Hematopoietic multipotent progenitor cell treated with erythropoietin and hydrocortisone succinate and interleukin-3 and kit ligand, for 17 days (in vitro differentiated cells): ENCODE measurements at places on chromosomes 4 and X.

- DNase-seq = no peak
Observed at GRCh38 chrX:51406688-51407519, 74.3 kb downstream of the NUDT10 start.

DNA sequence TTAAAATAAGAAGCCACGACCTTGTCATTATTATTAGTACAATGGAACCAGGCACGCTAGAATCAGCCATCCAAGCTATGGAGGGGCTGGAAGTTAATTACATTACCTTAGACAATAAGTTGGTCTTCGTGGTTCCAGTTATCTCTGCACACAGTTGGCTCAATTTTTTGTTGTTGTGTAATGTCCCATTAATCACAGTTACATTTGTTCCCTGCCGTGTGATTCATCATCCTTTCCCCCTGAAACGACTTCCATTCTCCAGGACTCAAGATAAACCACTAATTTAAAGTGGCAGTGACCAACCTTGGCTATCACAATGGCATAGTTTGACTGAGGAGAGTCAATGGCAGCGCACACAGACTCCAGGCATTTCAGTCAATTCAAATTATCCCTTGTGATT lies 905.0 kb downstream of the RAB28 start:
- no peak for DNase-seq

GRCh38 chrX:40153345-40154249 lies 55.8 kb upstream of the BCOR start:
- peak; percentile 41 for DNase-seq

GRCh38 chrX:123181233-123181914 lies 2.7 kb upstream of the GRIA3 start:
- no peak for DNase-seq

DNA sequence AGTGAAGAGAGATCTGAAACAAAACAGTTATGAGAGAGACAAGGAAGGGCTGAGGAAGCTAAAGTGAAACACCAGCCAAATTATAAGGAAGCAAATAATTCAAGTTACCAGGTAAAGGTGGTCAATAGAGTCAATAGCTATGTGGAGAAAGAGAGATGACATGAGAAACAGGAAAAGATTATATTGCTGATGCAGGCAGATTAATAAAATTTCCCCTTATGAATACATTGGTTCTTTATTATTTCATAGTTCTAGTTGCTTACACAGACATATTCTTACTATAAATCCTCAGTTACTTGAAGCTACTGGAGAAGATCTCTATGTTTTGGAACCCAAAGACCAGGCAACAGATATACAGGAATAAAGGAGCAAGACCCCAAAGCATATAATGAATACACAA lies 273.7 kb upstream of the CTSO start:
- DNase-seq = no peak

DNA sequence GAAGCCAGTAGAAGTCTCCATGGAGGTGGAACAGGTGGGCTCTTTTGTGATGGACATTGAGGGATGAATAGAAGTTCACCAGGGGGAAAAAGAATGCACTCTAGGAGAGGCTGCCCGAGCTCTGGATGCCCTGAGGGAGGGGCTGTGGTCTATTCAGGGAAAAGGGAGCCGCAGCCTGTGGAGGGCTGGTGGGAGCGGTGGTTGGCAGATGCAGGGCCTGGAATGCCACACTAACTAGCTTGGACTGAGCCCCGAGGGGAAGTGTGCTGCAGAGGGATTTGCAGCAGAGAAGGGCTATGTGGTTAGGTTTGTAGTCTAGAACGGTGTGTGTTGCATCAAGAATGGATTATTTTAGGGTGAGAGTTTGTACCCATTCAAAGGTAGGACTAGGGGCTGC lies 29.5 kb upstream of the PSAPL1 start:
- DNase-seq = no peak

DNA sequence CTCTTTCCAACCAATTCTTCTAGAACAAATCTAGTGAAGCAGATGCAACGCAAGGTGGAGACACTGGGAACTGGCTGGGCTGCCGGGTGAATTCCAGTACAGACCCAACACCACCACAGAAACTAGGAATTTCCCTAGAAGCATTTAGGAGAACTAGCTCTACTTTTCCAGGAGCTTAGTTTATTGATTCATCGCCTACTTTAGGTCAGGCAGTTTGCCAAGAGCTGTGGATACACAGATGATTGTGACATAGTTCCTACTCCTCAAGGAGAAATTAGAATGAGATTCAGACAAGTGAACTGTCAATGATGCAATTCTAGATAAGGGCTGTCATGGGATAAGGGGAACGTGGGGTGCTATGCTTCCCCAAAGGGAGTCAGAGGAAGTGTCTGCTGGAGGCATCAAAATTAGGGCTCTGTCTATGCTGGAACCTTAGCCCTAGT lies 350.0 kb downstream of the CAMK2D start:
- DNase-seq = no peak

- no peak for DNase-seq
Observed at GRCh38 chrX:71251466-71251973, 2.4 kb downstream of the ZMYM3 start.

GRCh38 chrX:153375571-153375970 lies 25.6 kb downstream of the PNMA6E start:
- no peak for DNase-seq

- no peak for DNase-seq
Observed at GRCh38 chr4:176838601-176839433, 46.1 kb upstream of the VEGFC start.

DNA sequence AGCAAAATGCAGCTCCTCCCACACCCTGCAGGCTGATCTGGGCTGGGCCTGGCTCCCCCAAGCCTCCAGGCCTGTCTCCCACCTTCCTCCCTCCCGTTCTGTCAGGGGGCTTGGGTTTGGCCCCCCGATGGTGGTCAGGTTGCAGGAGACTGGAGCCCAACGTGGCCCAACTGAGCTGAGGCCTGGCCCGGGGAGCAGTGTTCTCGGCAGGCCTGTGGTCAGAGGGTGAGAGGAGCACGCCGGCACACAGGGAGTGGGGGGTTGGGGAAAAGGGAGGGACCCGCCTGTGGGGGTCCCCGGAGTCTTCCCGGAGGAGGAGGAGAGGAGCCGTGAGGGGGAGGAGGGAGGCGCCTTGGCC lies 43.2 kb upstream of the NKX1-1 start:
- no peak for DNase-seq

- no peak for DNase-seq
Observed at GRCh38 chrX:11434607-11435006, 141.4 kb downstream of the AMELX start.

DNA sequence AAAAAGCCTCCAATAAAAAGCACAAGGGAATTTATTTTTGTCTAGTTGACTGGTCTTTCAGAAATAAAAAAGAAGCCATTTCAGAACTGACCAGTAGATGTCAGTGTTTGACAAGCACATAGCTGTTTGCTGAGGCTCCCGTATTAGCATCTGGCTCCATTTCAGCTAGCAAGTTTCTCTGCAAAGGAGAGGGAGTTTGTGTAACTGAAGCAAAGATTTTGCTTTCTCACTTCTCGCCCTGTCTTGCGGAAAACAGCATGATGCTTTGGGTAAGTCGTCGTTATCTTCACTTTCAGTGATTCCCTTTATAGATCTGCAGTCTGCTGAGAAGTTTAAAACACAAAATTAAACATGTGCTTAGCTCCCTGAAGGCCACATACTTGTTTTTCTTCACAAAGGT lies 85.5 kb downstream of the CT47B1 start:
- peak; percentile 16 for DNase-seq

DNA sequence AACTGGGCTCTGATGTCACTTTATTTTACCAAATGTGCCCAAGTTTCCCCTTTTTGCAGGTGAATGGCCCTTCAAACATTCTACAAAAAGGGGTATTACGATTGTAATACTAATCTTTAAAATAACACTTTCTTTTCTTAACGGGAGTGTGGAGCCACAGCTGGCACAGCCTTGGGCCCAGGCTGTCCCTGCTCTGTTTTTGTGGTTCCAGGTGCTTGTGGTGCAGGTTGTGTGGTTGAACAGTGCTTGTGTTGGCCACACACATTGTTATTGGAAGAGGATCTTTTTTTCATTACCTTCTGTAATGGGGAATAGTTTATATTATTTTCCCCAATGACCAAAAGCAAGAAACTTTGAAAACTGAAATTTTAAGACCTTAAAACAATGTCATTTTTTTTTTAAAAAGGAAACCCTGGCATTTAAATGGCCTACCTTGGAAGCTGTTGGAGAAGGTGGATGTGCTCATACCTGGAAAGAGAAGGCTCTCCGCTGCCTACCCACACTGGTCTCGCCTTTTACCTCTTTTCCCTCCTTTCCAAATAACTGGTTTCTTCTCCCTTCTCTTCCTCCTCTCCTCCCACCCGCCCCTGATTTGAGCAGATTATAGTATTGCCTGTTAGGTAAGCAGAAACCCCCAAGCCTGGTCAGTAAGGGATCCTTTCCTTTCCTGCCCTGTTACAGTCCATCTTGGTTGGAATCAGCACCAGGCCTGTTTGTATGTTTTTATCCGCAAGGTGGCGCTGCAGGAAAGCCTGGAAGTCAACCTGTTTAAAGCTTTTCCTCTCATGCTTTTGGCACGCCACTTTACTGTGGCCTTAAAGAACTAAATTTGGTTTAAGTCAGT lies 28.6 kb downstream of the HADH start:
- DNase-seq = peak; percentile 76

DNA sequence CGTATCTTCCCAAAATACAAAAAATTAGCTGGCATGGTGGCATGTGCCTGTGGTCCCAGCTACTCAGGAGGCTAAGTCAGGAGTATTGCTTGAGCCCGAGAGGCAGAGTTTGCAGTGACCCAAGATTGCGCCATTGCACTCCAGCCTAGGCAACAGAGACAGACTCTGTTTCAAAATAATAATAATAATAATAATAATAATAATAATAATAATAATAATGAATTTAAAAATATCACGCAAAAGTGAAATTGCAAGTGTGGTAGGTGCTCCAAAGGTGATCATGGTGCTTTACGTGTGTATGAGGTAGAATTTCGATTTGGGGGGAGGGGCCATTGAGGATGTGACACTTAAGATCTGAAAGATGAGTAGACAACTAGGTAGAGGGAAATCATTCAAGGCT lies 4.9 kb upstream of the HPSE start:
- DNase-seq = no peak

DNA sequence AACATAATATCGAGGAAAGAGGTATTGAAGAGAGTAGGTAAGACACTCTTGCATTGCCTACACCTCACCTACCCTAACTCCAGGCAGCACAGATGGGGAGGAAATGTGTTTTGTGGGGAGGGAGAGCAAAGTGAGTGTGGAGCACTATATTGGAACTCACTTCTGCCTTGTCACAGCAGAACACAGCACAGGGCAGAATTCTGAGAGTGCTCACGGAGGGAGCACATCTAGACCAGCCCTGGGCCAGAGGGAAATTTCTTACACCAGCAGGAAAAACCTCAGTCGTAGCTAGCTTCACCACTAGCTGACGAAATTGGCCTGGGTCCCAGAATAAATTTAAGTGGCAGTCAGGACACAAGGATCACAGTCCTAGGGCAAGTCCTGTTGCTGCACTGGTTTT lies 517.3 kb downstream of the TMA16 start:
- no peak for DNase-seq

DNA sequence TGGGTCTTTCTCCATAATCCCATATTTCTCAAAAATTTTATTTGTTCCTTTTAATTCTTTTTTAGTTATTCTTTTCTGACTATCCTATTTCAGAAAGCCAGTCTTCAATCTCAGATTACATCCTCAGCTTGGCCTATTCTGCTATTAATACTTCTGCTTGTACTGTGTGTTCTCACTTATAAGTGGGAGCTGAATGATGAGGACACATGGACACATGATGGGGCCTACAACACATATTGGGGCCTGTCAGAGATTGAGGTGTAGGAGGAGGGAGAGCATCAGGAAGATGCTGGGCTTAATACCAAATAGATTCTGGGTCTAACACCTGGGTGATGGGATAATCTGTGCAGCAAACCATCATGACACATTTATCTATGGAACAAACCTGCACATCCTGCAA lies 82.3 kb downstream of the MAGEE1 start:
- DNase-seq = no peak

- DNase-seq = no peak
Observed at GRCh38 chr4:100981447-100982204, 365.7 kb downstream of the PPP3CA start.

- DNase-seq = no peak
Observed at GRCh38 chr4:37641886-37642849, 44.0 kb downstream of the RELL1 start.

GRCh38 chr4:81914623-81915022 lies 442.9 kb upstream of the RASGEF1B start:
- no peak for DNase-seq

GRCh38 chr4:26369581-26369980 lies 48.8 kb downstream of the RBPJ start:
- no peak for DNase-seq

GRCh38 chr4:66554826-66555225 lies 884.5 kb upstream of the EPHA5 start:
- no peak for DNase-seq

- DNase-seq = no peak
Observed at GRCh38 chrX:148913971-148914370, 413.6 kb downstream of the AFF2 start.

DNA sequence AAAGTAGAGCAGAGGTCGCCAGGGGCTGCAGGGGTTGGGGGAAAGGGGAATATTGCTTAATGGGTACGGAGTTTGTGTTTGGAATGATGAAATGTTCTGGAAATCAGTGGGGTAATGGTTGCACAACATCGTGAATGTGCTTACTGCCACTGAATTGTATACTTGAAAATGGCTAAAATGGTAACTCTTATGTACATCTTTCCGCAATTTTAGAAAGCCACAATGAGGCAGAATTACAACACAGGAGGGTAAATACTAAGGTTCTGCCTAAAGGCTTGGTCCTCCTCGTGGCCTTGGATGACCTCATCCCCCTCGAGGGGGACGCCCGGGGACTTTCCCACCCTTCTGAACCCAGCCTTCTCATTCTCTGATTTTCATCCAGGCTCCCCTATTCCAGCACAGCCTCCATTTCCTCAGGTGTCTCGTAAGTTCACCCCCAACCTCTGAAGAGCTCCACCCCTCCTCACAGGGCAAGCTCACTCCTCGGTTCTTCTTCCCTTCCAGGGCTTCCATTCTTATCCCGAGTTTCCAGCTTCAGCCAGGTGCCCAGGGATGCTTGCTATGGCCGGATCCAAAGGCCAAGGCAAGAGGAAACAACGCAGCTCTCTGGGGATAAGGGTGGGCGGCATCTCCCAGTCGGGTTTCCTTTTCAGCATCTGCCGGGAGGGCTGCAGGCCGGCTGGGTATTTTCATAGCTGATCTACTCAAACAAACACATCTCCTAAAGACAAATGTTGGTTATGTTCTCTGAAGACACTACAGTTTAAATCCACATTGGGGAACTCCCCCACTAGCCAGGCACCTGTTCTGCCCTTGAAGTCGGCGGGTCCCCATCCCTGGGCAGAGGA lies 71.3 kb upstream of the ACSL1 start:
- no peak for DNase-seq

DNA sequence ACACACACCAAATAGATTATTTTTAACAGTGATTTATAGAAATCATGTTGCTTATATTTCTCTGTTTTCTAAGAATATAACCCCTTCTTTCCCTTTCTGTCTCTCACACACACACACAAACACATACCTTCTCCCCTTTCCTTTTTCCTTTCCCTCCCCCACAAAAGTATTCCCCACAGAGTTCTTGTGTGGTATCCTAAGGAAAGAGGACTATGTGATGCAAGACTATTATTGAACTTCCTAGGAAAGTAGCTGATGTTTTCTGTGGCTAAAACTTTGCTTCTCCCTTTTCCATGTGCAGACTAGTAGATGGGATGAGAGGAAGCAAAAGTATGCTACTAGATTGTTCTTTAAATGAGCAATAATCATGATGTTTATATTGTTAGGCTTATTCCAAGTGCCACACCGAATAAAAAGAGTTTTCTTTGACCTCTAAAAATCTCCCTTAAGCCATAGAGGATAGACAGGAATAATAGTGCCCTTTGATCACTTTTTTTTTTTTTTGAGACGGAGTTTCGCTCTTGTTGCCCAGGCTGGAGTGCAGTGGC lies 38.7 kb downstream of the CPEB2 start:
- no peak for DNase-seq
